Activated CD4-positive, alpha-beta T cell treated with anti-CD3 and anti-CD28 coated beads for 36 hours (primary cell): ENCODE measurements at places on chromosomes 5 and 9. TPM values are rescaled to one million over a fixed set of nuclear protein-coding genes. Genes with fewer than 3 reads are reported as not detected.

MELK gene
- total RNA-seq: 63.9 TPM

C5orf52 gene
- not detected for total RNA-seq

PTPDC1 gene
- 5.4 TPM for total RNA-seq

CD14 gene
- total RNA-seq: 0.26 TPM

IL5 gene
- 1.6 TPM for total RNA-seq

RLN1 gene
- 2.2 TPM for total RNA-seq

GPX8 gene
- total RNA-seq: not detected

MLANA gene
- total RNA-seq: not detected

CYLC2 gene
- not detected for total RNA-seq

HMMR gene
- 94.1 TPM for total RNA-seq

ANKRD31 gene
- 0.67 TPM for total RNA-seq

CRHBP gene
- 0.23 TPM for total RNA-seq

RLN2 gene
- total RNA-seq: 6.9 TPM

SH3PXD2B gene
- total RNA-seq: 1.3 TPM

EGFL7 gene
- 1.2 TPM for total RNA-seq

LIX1 gene
- total RNA-seq: not detected

PCDHGA7 gene
- not detected for total RNA-seq

PCDHA6 gene
- not detected for total RNA-seq

SLC6A18 gene
- not detected for total RNA-seq

SPINK6 gene
- not detected for total RNA-seq

ADAMTS13 gene
- total RNA-seq: 2.5 TPM

SLCO6A1 gene
- total RNA-seq: not detected

BARX1 gene
- 1.8 TPM for total RNA-seq

TRAF1 gene
- 103 TPM for total RNA-seq

SEMA6A gene
- not detected for total RNA-seq

GPR150 gene
- total RNA-seq: 0.37 TPM

NMUR2 gene
- total RNA-seq: not detected
